Stimulated activated CD8-positive, alpha-beta memory T cell treated with anti-CD3 and anti-CD28 coated beads, Interleukin-15, amount 100 ng/mL, for 4 hours (primary cell): ENCODE measurements at places on chromosomes 16 and 17.

DNA sequence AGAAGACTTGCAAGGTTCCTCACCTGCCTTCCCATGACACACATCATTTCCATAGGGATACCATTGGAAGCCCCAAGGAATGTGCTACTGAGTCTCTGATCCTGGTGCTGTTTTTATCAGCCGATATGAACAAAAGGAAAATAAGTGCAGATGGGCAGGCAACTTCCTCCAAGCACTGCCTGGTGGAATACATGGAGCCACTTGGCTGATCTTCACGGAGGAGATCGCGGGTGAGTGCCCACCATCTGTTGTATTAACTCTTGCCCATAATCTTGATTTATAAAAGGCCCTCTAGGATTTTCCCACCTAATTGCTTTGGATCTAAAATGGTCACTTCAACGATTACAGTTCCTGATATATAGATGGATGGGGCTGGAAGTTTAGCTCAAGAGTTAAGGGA, 24.7 kb upstream of the CDRT15 start:
- no peak for DNase-seq

- DNase-seq: no peak
Measured at GRCh38 chr17:64183815-64184214, 53.9 kb upstream of the ERN1 start.

GRCh38 chr16:87041286-87041685, 275.9 kb downstream of the C16orf95 start:
- no peak for DNase-seq

DNA sequence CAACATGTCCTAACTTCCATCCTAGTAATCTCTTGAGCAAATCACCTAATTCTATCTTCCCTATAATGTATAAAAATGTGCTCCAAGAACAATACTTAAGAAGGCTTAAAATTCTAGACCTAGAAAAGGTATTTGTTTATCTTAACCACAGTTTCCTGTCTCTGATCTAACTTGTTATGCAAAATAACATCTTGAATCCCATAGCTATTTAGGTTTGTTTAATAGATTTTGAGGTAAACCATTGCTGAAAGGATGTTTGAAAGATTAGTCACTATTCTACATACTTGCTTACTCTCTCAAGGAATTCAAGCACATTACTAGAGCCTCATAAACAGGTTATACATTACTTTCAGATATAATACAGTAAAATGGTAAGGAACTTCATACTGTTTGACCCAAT, 13.0 kb downstream of the CA10 start:
- DNase-seq: no peak

GRCh38 chr16:4778050-4778392, 10.1 kb downstream of the SEPTIN12 start:
- no peak for DNase-seq
